ENCODE measurements at places on chromosomes 4 and X.

GRCh38 chrX:13597874-13598273, 28.5 kb downstream of the EGFL6 start:
- DNase-seq = no peak

DNA sequence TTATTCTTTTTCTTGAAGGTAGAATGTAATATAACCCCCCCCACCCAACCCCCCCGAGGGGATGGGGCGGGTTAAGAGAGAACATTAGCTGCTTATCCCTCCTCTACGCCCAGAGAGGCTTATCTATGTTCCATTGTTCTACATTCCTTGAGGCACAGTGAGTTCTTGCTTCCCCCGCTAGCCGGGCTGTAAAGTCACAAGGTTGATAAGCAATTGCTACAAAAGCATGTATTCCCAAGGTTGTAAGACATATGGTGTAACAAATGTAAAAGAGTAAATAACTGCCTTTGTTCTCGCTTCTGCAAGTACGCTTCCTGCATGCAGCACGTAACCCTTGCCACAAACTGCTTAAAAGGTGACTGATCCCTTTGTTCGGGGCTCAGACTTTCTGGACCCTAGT, 8.2 kb downstream of the DCAF8L2 start:
- DNase-seq = peak; percentile 2

DNA sequence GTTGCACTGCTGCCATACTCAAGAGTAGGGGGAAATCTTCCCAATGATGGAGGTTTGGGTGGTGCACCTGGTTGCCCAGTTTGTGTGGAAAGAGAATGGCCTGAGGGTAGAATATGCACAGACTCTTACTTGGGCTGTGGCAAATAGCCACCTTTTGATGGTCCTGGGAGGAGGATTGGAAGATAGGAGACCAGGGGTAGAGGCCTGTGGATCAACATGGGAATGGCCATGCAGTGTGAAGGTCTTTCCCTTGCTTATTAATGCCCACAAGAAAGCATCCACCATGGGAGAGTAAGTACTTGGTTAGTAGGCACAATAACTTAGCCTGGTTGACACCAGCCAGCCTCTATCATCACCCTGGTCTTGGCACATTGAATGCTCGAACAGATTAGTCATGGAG, 156.8 kb upstream of the LEF1 start:
- no peak for DNase-seq

DNA sequence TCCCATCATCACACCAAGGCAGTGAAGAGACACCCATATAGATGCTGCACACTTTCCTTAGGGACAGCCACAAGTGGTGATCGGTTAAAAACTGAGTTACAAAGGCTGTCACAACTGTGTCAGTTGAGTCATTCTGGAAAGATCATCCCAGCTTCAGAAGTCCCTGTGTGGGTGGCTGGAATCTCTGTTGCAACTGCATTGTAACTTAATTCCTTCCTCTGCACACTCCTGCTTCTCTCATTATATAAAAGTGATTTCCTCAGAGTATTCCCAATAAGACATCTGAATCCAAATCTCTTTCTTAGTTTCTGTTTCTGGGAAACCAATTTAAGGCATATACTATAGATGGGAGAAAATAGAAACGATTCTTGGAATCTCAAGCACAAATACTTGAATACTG, 88.1 kb downstream of the FSTL5 start:
- DNase-seq = no peak

- DNase-seq = no peak
These were observed 286.9 kb downstream of the EVC2 start for GRCh38 chr4:5421416-5421815.

GRCh38 chrX:105136786-105137185, 83.7 kb downstream of the TEX13A start:
- no peak for DNase-seq

DNA sequence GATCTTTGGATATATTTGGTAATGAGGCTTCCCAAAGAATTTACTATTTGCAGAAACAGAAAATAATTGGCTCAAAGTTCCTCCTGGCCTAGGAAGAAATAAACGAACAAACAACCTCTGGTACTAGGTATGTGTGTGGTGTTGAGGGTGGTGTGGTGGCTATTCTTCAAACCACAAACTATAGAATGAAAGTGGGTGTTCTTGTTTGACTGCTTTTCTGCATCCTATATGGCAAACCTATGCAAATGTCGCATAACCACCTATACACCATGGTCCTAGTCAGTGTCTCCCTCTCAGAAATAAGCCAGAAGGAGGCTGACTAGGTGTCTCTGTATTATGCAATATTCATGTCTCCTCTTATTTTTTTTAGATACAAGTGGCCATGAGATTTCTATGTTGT, 106.6 kb upstream of the PCDH18 start:
- DNase-seq = no peak

DNA sequence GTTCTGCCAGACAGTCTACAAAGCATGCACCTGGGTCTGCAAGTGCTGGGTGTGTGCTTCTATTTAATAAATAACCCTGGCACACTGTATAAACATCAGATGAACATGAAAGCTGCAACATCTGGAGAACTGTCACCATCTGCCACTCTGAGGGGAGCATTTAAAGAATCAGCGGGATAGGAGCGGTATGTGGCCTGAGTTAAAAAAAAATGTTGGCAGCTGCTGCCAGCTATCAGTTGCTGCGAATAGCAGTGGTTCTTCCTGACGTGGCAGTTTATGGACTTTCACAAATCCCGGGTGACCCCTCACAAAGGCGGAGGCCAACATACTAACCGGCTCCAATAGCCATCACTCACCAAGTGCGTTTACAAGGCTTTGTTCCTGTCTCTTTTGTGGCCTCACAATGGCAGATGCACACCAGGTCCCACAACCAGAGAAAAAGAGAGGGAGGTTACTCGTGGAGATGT, 95.1 kb downstream of the RASL11B start:
- no peak for DNase-seq

- DNase-seq = no peak
These were observed 3.3 kb downstream of the RPS4X start for GRCh38 chrX:72273718-72274117.

DNA sequence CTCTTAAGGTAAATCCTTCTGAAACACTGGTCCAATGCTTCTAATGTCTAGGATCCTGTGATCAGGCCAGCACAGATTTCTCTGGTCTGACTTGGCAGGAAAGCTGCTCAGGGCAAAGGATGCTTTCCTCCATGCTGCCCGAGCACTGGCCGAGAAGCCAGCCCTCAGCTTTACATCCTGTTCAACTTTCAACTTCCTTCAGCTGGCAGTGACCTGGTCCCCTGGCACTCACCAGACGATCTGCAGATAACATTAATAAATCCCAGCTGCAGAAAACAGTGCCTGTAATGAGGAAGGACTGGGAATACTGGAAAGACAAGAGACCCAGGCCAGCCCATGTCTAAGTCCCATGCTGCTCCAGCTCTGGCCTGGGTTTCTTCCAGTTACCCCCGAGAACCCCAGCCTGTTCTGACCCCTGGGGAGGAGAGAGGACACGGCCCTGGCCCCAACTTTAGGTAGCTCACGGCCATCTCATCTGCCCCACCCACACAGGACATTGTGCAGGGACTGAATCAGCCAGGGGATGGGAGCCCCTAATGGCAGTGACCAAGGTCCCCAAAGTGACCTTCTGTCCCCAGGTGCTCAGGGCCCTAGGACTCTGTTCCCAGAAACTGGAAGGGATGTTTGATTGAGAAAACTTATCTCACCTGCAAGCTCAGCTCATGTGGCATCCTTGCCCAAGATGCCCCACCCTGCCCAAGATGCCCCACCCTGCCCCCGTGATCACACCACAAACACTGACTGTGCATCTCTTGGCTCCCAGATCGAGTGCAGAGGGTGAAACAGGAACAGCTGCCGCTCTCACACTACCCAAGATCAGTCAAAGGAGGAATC, 28.0 kb downstream of the JAKMIP1 start:
- no peak for DNase-seq

DNA sequence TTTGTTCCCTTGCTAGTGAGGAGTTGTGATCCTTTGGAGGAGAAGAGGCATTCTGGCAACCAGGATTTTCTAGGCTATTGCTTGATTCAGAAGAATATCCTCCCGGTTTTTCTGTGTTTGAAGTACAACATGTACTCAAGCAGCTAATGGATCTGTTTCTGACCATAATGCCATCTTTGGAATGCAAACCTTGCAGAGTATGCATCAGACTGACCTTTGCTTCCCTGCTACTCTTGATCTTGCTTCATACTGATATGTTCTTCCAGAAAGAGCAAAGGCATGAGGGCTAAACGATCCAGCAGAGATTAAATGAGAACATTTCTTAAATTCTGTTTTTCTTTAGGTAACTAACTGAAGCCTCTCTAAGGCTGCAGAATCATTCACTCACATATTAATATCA, 265.4 kb upstream of the SLC7A11 start:
- DNase-seq = no peak
